ENCODE measurements at places on chromosomes 4 and X.

- no peak for DNase-seq
Observed at GRCh38 chr4:101187841-101188240, 159.5 kb downstream of the PPP3CA start.

DNA sequence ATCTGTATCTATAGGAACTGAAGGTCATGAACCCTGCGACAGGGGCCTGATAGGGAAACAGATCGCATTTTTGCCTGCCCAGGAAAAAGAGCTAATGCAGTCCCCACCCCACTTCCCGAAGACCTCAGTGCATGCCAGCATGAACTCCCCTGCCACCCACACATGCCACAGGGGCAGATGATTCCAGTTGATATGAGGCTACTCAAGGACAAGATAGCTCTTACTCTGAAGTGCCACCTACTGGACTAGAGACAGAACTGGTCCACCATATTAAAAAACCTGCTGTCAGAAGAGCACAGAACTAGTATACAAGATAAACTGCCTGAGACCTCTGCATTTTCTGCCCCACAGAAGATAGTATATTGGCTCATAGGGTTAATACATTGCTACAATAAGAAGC, 68.0 kb downstream of the YIPF7 start:
- DNase-seq, result no peak

- DNase-seq, result no peak
Observed at GRCh38 chr4:127071443-127071842, 561.3 kb upstream of the INTU start.

DNA sequence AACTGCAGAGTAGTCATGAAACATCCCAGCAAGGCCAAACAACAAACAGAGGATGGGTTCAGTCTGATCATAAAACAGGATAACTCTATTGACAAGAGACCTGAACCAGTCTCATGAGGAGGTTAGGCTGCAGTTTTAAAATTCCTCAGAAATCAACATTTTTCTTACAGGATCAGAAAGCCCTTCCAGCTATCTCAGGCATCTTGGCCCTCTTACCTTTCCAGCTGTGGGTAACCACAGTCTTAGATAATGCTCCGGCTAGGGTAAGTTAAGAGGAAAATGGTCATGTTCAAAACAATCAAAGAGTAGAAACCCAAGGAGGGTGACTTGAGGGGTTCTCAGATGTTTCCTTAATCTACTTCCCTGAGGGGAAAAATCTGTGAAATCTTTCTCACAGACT, 5.1 kb downstream of the CTSO start:
- no peak for DNase-seq

- DNase-seq, result no peak
Observed at GRCh38 chr4:127203562-127204200, 429.1 kb upstream of the INTU start.

- no peak for DNase-seq
Observed at GRCh38 chrX:148214786-148215185, 233.6 kb downstream of the FMR1NB start.

- no peak for DNase-seq
Observed at GRCh38 chr4:81673961-81674360, 202.3 kb upstream of the RASGEF1B start.

GRCh38 chrX:118974908-118975671, 672 bp downstream of the LONRF3 start:
- DNase-seq, result peak; percentile 58

DNA sequence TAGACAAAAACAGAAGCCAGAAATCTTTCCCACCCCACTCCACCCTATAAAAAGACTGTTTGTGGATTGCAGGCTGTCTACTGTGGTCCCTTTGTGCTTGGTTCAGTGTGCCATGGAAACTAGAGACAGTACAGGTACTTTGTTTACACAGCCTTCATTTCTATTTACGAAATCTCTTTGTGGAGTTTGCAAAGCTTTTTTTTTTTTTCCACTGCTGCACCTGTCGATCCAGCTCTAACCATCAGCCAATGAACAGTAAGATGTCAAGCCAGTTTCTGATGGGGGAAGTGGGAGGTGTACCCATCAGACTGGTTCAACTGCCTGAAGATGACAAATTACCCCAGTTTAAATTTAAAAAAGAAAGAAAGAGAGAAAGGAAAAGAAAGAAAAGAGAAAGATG, 20.2 kb upstream of the LRBA start:
- no peak for DNase-seq

DNA sequence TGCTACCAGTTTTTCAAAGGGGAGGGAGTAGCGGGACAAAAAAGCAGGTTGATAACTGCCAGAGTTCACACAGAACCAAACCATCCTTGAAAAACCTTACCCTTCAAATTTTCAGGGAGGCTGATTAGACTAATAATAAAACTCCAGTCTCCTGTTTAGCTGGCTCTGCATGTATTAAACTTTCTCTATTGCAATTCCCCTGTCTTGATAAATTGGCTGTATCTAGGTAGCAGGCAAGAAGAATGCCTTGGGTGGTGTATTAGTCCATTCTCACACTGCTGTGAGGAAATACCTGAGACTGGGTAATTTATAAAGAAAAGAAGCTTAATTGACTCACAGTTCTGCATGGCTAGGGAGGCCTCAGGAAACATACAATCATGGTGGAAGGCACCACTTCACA, 18.1 kb upstream of the PLP1 start:
- no peak for DNase-seq

GRCh38 chrX:150887906-150888465, 10.5 kb downstream of the CD99L2 start:
- DNase-seq, result no peak

DNA sequence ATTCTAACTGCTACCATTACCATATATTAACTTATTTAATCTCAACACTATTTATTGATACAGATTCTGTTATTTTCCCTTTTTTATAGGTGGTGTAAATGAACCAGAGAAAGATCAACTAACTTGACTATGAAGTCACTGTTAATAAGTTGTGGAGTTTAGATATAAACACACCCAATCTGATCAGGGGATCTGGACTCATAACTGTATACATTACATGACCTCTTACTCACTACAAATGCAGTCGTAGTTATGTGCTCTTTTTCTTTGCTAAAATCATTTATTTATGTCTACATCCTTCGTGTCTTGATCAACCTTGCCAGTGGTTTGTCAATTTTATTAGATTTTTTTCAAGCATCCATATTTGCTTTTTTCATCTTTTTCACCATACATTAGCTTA, 614.8 kb upstream of the FAM241A start:
- DNase-seq, result no peak

DNA sequence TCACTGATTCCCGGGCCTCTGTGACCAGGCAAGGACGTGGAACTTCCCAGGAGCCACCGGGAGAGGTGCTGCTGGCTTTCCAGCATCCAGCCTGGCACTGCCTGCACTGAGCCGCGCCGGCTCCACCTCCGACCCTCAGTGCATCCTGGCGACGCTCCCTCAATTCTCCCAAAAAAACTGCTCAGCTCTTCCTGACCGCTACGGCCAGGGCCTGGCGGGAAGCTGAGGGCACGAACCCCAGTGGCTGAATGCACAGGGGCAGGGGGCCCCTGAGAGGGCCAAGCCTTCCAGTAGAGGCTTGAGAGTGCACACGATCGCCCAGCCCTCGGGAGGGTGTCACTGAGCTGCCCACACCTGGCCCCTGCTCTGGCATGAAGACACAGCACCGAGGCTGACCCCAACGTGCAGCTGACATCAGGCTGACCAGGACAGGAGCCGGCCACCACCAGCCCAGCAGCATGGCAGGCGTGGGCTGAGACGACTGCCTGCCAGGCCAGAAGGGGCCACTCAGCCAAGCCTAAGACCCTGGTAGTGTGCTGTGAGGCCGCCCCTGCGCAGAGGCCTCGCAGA, 6.9 kb downstream of the CTBP1 start:
- no peak for DNase-seq

DNA sequence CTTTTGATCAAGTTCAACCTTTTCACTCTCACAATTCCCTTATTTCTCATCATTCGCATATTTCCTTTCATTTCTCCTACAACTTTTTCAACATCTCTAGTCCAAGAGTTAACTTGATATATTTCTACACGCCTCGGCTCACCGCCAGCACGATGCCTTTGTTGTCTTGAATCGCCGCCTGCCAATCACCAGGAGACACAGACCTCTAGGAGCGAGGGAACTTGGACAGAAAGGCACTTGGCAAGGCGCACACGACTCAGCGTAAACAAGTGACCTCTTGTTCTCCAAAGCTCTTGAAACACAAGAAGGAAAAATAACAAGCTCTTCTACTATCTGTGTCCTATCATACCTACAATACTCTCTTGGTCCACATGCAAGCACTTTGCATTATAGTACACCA, 27.1 kb upstream of the RBMX start:
- no peak for DNase-seq

GRCh38 chrX:54540289-54540688, 10.3 kb downstream of the GNL3L start:
- DNase-seq, result no peak

DNA sequence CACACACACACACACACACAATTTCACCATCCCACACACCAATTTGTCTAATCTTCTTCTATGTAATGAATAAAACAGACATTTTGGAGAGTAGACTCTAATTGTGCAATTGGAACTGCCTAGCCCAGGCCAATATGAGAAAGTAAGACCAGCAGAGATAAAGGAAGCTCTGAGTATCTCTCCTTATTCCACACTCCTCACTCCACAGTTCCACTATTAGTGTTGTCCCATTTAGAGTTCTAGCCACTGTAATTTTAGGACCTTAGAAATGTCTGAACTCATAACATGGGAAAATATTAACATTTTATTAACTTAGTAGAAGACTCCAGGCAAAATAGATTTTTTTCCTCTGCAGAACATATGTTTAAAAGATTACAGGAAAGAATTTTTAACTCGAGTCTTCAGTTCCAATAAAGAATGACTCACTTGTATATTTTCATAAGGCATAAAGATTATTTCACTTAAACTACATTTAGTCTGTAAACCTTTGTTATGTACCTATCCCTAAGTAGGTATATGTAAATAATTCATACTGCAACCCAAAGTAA, 297.6 kb upstream of the INTU start:
- DNase-seq, result no peak

- no peak for DNase-seq
Observed at GRCh38 chrX:68942840-68943239, 114.0 kb downstream of the EFNB1 start.

GRCh38 chr4:40600850-40601249, 28.8 kb downstream of the RBM47 start:
- DNase-seq, result no peak

DNA sequence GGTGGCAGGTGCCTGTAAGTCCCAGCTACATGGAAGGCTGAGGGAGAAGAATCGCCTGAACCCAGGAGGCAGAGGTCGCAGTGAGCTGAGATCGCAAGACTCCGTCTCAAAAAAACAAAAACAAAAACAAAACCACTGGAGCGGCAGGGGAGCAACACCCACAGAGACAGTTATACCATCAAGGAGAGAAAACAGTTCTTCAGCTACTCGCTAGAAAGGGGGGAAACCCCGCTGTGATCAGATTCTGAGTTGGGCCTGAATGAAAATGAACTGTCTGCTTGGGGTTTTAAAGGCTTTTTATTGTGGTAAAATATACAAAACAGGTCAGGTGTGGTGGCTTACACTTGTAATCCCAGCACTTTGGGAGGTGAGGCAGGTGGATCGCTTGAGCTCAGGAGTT, 16.8 kb upstream of the IRAK1 start:
- no peak for DNase-seq

- DNase-seq, result no peak
Observed at GRCh38 chr4:169870507-169870906, 112.8 kb upstream of the HPF1 start.

Data from activated T-cell treated with anti-CD3 and anti-CD28 coated beads, Interleukin-2, amount 50 U/mL, for 48 hours (primary cell).